ENCODE measurements at places on chromosomes 4 and X.

DNA sequence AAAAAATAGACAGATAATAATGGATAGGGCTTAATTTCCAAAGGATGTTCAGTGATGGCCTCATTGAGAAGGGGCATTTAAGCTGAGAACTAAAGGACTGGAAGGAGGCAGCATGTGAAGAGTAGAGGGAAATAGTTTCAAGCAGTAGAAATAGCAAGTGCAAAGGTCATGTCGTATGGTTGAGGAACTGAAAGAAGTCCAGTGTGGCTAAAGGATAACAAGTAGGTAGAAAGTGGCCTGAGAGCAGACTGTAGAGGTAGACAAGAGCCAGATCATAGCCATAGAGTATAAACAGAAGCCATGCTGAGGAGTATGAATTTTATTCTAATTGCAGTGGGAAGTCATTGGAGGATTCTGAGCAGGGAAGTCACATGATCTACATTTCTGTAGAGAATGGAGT, 72.3 kb downstream of the GRIA3 start:
- DNase-seq, result no peak

- DNase-seq, result no peak
Measured at GRCh38 chrX:153728095-153728494, 3.4 kb downstream of the ABCD1 start.

DNA sequence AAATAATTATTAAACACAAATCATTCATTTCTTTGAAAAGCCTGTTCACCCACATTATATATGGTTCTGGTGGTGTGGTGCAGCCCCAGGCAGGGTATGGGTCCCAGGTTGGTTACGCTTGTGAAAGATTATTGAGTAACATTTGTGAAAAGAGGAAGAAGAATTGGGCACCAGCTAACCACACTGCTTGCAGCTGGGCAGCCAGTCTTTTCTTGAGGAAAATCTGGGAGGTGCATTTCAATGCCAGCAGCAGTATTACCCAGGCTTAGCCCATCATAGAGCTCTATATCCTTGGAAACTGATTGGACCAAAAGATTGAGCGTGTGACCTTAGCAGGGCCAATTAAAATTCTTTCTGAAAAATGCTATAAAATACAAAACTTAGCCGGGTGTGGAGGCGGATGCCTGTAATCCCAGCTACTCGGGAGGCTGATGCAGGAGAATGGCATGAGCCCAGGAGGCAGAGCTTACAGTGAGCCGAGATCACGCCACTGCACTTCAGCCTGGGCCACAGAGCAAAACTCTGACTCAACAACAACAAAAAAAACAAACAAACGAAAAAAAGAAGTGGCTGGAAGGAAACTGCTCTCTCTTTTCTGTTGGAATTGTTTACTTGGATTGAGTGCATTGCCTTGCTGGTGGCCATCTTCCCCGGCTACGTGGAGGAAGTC, 9.7 kb upstream of the PLAC8 start:
- DNase-seq, result no peak

DNA sequence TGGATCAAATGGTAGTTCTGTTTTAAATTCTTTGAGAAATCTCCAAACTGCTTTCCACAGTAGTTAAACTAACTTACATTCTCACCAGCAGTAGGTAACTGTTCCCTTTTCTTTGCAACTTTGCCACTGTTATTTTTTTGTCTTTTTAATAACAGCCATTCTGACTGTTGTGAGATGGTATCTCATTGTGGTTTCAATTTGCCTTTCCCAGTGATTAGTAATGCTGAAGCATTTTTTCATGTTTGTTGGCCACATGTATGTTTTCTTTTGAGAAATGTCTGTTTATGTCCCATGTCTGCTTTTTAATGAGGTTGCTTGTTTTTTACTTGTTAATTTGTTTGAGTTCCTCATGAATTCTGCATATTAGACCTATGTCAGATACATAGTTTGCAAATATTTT, 198.8 kb downstream of the RAB28 start:
- no peak for DNase-seq

GRCh38 chrX:141733371-141733770, 34.8 kb upstream of the SPANXD start:
- DNase-seq, result no peak

- no peak for DNase-seq
Measured at GRCh38 chr4:7708238-7708637, 231.4 kb downstream of the AFAP1 start.

DNA sequence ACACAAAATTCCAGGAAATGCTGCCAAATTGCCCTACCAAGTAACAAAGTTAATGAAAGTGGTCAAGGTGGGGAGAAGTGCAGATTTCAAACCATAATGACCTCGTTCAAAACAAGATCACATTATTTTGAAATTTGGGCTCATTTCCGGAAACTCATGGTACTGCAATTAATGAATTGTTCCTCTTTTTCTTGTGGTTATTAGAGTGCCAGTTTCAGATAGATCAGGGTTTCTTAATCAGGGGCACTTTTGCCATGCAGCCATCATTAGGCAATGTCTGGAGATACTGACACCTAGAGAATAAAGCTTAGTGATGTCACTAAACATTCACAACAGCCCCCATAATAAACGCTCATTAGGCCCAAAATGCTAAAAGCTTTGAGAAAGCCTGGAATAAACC, 381.5 kb upstream of the GALNT7 start:
- no peak for DNase-seq

DNA sequence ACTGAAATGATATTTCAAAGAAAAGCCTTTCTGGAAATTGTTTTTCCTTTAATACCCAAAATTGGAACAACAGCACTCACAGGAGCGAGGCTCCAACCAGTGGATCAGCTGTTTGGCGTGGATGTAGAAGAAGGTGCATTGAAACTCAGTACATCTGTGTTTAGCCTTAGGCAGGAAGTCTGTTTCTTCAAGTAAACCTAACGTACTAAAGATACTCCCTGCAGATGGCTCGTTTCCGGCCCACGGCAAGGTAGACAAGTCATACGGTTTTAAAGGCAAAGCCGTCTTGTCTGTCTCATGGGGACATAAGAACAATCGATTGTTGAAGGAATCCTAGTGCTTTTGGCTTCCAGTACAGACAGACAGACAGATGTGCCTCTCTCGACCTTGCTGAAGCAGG, 50.0 kb upstream of the CLCN4 start:
- DNase-seq, result no peak

DNA sequence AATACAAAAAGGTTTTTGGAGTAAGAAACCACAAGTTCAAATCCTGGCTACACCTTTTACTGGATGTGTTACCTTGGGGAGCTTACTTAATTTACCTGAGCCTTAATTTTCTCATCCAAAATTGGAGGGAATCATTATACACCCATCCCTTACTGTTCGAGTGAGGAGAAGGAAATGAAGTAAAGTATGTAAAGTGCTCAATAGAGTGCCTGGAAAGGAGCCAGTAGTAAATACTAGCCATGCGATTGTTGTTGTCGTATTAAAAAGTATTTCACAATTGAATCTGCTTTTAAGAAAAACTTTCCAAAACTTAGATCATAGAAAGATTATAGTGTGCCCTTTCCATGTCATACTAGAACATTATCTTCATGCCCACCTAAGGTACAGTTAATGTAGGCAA, 124.5 kb downstream of the ATXN3L start:
- no peak for DNase-seq

All from NCI-H510A (cell line).